Dermis microvascular lymphatic vessel endothelial cell (primary cell): ENCODE measurements at places on chromosomes 12 and 14.

DNA sequence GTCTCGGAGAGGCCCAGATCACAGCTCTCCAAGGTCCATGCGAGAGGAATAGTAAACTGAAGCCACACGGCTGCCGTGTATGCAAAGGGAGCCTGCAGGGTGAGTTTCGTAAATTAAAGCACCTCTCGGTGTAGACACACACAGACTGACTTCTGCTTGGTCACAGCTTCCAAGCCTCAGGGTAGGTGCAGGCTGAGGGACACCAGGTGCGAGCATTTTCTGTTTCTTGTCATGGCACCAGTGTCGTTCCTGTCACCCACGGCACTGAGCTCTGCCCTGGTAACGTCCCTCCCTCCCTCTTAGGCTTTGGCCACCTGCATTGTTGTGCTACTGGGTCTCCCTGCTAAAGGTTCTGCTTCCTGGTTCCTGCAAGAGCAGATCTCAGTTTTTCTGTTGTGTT is 76.2 kb upstream of the DYNC1H1 start:
- no peak for DNase-seq

GRCh38 chr14:96592591-96593386 is 90.6 kb downstream of the PAPOLA start:
- DNase-seq: peak; percentile 12

- no peak for DNase-seq
These were observed 954 bp upstream of the CALCOCO1 start for GRCh38 chr12:53728206-53728605.

DNA sequence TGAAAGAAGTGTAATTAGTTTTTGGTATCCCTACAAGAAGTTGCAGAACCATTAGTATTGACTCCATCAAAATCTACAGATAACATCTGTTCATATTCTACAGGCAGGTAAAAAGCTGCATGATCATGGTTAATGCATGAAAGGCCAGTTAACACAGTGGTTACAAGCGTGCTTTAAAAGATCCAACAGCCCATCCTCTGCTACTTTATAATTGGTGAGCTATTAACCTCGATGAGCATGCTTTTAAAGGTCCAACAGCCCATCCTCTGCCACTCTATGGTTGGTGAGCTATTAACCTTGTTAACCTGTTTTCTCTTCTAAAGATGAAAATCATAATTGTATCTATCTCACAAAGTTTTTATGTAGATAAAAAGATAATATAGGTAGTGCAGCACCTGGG is 289.3 kb downstream of the DUSP6 start:
- no peak for DNase-seq

DNA sequence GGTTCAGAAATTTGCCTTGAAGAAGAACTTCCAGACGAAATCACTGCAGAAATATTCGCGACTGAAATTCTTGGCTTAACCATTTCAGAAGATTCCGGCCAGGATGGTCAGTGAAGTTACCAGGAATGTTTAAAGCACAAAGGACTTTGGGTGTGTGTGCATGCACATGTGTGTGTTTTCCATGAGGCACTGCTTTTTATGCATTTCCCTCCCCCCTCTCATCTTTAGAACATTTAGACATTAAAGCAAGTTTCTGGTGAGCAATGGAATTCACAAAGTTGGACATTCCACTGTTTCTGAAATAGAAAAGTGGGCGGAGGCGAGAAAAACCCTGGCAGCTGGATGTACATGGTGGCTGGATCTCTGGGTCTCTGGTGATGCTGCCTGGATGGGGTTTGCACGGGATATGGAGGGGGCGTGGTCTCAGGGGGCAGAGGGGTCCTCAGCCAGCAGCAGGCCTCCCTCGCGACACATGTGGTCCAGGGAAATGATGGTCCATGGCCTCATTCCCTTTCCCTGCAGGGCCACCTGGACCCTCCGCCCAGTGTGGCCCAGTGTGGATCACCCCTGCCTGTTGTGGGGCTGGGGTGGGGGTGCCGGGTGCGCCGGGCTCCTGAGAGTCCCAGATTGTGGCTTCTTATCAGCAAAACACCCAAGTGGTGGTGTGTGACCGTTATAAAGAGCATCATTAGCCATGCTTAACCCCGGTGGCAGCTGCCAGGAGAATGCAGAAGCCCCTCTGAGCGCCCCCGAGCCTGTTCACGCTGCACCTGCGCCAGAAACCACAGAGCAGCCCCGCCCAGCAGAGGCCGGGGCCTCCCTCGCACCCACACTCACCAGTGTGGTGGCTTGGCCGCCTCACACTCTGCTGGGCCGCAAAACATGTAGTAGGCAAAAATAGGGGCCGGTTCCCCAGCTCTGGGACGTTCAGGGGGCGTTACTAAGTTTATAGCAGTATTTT is 17.8 kb upstream of the BCL7A start:
- no peak for DNase-seq

DNA sequence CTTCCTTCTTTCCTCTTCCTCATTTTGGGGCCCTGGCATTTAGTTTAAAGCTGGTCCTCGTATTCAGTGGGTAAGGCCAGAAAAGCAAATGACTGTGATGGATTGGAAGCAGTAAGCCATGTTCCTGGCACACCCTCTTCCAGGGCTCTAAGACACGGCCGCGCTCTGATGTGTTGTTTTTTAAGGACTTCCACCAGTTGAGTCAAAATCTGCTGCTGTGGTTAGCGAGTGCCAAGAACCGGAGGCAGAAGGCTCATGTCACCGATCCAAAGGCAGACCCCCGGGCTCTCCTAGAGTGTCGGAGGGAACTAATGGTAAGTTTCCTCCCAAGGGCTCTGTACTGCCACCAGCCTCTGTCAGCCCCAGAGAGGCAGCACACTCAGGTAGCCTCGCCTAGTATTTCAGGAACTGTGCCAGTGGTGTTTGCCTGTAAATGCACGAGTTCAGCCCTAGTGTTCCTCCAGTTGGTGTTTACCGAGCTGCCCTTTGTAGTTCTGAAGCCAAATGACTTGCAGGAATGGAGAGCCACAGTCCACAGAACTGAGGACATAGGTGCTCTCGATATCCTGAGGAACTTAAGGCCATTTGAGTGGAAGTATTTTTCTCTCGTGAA is 72.7 kb downstream of the ESR2 start:
- DNase-seq: no peak

- DNase-seq: no peak
These were observed 167.4 kb downstream of the DICER1 start for GRCh38 chr14:94989946-94990345.

DNA sequence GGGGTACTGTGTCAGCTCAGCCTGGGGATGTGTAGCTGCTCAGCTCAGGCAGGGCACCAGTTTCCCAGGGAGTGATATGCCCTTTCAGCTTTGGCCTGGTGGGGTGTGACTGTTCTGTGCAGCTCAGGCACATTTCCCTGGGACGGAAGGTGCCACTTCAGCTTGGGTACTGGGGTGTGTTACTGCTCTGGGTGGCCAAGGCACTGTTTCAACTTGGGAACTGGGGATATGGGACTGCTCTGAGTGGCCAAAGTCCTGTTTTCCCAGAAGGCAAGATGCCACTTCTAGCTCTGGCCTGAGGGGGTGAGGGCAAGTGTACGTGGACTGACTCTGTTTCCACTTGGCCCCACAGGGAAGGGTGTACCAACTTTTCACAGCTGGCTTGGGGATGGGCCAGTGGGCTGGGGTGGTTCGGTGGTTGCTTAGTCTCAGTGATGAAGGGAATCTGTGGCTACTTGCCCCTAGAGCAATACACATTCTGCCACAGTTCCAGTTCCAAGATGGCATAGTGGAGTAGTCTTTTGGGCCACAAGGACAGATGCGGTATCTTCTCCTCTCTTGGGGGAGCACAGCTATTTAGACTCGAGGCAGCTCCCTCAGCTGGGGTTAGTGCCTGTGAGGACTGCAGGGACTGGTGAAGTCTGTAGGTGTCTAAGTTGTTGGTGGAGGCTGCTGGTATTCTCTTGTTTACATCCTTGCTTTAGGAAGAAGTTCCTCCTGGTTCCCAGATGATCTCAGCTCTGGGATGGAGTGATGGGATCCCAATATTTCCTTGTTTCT is 26.4 kb downstream of the TBC1D15 start:
- no peak for DNase-seq

GRCh38 chr14:65959563-65960024 is 526.6 kb upstream of the CCDC196 start:
- DNase-seq: no peak

DNA sequence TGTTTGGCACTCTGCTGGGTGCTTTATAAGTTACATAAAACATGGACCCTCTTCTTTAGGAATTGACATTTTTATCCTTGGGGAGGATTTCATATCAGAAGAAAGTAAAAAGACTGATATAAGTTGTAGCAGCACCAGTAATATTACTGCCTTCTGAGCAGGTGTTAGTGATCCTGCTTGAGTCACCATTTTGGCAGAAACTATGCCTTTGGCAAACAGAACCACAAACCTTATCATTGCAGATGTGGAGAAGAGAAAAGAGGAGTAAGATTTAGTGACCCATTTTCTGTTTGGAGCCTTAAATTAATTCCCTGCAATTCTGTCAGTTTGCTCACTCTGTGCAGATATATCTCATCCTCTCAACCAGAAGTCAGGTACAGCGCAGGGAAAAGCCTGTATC is 23.0 kb downstream of the ZNF410 start:
- no peak for DNase-seq

- DNase-seq: peak; percentile 75
These were observed 92.9 kb upstream of the EGLN3 start for GRCh38 chr14:34043627-34044372.

DNA sequence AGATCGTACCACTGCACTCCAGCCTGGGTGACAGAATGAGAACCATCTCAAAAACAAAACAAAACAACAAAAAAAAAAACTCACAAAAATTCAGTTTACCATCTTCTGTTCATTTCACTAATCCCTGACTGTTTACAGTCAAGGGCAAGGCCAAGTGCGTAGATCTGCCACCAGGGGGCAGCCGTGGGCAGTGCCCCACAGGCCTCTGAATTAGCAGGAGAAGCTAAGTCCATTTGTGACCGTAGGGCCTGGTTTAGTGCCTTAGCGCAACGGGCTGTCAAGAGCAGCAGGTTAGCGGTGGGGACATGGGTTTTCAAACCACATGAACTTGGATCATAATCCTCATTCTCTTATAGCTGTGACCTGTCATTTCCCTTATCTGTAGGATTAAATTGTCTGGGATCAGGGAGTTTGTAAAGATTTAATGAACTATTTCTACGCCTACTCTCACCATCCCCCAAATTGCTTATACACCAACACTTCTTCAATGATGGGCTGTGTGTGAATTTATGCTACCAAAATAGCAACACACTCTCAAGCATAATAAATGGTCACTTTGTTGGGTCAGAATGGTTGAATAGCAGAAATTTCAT is 49.0 kb downstream of the KCTD10 start:
- DNase-seq: peak; percentile 75

DNA sequence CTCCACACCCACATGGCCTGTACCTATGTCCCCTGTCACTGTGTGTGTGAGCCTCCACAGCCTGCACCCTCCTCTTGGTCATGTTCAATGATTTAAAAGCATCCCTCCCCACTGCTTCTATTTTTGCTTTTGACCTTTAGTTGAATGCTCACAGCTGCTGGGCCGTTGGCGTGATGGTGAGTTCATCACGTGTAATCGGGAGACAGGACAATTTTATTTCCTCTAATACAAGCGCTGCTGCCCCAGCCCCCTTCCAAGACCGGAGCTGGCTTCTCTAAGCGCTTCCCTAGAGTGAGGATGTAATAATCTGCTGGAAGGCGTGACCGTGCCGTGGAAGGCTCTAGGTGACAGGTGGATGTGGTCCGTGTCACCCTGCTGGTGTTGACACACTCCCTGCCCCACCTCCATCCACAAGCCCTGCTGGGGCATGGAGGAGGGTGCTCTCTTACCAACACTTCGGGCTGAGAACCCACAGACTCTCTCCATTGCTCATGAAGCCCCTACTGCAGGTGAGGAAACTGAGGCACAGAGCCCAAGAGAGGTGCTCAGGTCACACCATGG is 25.4 kb downstream of the CCDC85C start:
- DNase-seq: no peak

GRCh38 chr14:99733211-99733539 is 49.1 kb downstream of the CYP46A1 start:
- DNase-seq: no peak

DNA sequence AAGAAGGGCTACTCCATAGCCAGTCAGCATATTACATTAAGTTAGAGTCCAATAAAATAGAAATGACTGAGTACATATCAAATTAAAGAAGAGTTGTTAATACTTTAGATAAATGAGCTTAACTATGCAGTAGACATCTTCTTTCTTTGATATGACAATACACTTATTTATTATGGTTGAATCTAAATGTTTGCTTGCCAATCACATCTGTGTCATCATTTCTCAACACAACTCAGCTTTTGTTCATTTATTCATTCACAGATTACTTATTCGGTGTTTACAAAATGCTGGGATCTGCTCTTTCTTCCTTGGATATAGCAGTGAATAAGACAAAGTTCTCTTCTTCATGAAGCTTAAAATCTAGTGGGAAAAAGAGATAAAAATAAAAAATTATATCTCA is 614.6 kb upstream of the ATP2B1 start:
- no peak for DNase-seq

GRCh38 chr14:87131879-87132278 is 861.1 kb downstream of the GALC start:
- DNase-seq: no peak

GRCh38 chr12:93707836-93708235 is 30.7 kb downstream of the CRADD start:
- no peak for DNase-seq

DNA sequence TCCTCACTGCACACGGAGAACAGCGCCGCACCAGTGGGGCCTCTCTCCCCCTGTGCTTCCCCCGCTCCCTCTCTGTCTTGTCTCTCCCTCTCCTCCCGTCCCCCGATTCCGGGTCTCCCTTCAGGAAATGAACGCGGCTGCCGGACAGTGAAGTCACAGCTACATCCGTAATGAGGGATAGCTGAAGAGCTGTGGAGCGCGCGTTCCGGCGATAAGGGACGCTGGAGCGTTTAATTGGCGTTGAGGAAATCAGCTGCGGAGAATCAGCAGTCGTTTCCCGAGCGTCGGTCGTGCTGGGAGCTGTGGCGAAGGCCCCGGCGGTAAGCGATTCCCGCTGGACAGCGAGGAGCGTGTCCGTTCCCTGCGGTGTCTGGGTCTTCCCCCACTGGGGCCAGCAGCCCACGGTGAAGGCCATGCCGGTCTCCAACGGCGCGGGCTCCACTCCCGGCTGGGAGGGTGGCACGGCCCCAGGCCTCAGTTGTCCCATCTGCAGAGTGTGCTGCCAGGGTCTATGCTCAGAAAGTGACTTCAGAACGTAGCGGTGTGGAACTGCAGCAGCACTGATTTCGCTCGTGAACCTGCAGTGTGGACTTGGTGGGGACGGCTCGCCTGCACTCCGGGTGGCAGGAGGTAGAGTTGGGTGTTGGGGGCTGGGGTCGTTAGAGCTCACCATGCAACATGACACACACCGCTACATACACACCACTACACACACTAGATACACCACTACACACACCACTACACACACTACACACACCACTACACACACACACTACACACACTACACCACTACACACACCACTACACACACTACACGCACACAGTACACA is 10.9 kb downstream of the NOC4L start:
- DNase-seq: peak; percentile 42
